ENCODE measurements at places on chromosomes 6 and 20.

GRCh38 chr6:107246972-107247615 is 131.8 kb upstream of the BEND3 start:
- DNase-seq = no peak

DNA sequence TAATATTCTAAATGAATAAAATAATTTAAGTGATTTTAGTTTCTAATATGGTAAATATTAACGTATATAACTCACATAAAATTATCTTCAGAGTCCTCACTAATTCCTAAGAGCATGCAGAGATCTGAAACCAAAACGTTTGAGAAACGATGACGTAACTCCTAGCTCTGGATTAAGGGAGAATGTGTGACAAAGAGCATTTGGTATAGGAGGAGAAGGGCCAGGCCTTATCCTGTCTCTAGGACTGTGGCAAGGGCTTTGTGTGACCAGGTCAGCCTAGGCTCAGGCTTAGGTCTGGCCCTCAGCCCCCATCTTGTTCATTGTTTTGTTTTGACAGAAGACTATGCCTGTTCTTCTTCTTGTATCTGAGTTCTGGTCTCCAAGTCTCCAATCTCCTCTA is 19.2 kb upstream of the POLR1H start:
- DNase-seq = no peak

DNA sequence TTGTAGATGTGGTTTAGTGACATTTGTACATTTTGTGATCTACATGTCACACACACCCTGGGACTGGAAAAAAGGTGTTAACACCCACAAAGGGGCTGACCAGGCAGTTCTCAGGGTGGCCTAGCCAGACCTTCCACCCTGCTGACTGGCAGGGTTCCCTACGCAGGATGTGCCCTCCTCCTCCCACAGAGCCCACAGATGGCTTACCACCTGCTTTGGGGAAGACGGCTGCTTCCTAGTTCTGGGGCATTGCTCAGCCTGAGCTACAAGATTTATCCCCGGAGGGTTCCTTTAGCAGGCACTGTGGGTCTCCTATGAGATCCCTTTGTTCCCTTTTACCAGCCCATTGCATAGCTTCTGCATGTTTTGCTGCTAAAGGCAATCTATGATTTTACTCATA is 35.1 kb downstream of the SNAP25 start:
- no peak for DNase-seq

DNA sequence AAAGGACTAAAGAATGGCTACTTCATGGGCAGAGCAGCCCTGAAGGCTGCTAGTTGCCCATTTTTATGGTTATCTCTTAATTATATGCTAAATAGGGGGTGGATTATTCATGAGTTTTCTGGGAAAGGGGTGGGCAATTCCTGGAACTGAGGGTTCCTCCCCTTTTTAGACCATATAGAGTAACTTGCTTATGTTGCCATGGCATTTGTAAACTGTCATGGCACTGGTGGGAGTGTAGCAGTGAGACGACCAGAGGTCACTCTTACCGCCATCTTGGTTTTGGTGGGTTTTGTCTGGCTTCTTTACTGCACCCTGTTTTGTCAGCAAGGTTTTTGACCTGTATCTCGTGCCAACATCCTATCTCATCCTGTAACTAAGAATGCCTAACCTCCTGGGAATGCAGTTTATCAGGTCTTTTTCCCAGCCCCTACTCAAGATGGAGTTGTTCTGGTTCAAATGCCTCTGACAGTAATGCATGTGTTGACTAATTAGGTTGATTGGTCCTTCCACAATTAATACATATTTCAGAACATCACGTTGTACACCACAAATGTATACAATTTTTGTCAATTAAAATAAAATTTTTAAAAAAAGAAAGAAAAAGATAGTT is 139.5 kb downstream of the PDE7B start:
- no peak for DNase-seq

- no peak for DNase-seq
Measured at GRCh38 chr6:139920027-139920775, 545.8 kb upstream of the CITED2 start.

DNA sequence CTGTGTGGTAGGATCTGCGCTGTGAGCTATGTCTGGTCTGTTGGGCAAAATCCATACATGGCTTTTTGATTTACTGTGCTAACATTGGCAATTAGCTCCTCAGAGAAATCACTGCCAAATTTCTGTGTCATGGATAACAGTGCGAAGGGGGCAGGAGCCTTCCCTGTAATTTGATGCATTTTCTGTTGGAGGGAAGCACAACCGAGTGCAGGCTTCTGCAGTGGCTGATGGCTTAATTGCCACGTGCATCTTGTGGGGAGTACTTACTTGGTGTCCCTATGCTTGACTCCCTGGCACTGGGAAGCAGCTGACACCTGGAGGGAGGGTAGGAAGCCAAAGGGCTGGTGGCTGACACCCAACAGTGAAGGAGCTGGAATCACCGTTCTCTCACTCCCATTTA is 99.3 kb upstream of the PROKR2 start:
- no peak for DNase-seq

GRCh38 chr6:42227173-42227850 is 9.7 kb upstream of the MRPS10 start:
- no peak for DNase-seq

GRCh38 chr20:1345030-1345755 is 16.3 kb upstream of the SDCBP2 start:
- DNase-seq = no peak

DNA sequence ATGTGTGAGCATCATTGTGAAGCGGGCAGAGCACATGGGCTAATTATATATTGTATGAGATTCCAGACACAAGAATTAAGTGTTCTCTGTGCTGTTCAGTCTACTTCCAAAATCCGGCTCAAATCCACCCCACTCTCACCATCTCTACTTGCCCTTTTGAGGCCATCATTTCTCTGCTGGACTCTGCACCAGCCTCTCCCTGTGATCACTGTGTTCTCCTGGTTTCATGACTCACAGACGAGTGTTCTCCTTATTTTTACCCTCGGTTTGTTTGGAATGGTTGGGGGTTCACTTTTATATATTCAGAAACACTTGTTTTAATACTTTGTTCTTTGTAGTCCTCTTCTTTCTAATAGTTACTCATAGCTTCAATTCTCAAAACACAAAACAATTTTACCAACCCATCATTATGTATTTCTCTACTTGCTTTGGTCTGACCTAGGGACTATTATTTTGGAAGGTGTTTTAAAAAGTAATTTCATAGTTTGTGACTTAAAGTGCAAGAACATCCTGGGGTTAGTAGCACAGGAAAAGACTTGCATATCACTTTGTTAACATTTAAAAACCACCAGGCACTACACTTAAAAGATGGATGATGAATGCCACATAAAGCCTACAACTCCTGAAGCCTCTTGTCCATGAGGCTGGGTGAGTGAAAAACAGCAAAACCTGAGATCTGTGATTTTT is 82.7 kb downstream of the UST start:
- DNase-seq = no peak

DNA sequence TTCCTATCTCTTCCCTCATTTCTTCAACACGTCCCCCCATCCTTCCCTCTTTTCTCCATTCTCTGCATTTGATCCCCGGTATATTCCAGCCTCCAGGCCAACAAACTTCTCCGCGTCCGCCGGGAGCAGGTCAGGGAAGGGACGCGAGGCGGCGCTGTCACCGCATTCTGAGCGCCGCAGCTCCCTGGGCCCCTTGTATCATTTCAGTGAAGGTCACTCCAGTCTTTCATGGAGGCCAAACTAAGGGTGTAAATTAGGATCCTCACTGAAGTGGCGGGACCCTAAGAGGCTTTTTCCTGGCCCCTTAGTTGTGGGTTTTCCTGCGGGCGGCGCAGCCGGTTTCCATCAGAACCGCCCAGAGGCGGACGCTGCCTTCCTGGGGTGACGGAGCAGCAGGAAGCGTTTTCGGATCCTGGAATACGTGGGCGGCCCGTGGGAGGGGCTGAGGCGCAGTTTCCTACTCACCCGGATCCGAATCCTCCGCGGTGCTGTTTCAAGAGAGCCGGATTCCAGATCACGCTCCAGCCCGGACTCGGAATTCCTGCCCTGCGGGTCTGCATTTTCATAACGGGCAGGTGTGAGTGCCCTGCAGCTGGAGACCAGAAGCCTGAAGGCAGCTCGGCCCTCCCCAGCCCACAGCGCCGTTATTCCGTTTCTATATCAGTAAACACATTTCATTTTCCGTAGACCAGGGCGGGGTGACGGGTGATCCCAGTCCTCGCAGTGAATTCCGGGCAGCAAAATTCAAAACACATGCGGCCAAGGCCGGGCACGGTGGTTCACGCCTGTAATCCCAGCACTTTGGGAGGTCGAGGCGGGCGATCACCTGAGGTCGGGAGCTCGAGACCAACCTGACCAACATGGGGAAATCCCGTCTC is 3.6 kb upstream of the MICA start:
- peak; percentile 75 for DNase-seq

GRCh38 chr6:134590449-134590848 is 272.5 kb upstream of the SGK1 start:
- DNase-seq = no peak

Data from GM13976 (cell line).